A673 (cell line): ENCODE measurements at places on chromosomes 16 and 17.

DNA sequence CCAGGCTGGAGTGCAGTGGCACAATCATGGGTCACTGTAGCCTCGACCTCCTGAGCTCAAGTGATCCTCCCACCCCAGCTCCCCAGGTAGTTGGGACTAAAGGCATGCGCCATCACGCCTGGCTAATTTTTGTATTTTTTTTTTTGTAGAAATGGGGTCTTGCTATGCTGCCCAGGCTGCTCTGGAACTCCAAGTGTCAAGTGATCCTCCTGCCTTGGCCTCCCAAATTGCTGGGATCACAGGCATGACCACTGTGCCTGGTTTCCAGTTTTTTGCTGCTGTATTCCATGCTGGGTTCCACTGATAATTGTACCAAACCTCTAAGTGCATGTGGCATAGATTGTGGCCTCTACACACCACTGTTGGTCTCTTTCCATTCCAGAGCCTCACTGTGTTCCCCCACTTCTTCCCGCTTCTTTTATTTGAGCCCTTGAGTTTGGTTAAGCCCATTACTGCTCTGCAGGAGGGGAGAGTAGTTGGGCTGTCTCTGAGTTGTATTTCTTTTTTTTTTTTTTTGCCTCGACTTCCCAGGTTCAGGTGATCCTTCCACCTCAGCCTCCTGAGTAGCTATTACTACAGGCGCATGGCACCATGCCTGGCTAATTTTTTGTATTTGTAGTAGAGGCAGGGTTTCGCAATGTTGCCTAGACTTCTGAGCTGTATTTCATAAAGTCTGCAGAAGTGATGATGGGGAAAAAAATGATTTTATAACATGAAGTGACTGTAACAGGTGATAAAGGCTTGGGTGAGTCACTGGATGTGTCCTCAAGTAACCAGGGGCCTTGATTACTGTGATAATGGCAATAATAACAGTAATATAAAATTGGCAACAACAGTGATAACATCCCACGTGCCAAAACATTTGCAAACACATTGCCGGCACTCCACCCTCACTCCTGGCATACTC is 30.0 kb downstream of the EEF2K start:
- no peak for DNase-seq

GRCh38 chr16:72355561-72355960 is 183.6 kb upstream of the PMFBP1 start:
- DNase-seq, result no peak

DNA sequence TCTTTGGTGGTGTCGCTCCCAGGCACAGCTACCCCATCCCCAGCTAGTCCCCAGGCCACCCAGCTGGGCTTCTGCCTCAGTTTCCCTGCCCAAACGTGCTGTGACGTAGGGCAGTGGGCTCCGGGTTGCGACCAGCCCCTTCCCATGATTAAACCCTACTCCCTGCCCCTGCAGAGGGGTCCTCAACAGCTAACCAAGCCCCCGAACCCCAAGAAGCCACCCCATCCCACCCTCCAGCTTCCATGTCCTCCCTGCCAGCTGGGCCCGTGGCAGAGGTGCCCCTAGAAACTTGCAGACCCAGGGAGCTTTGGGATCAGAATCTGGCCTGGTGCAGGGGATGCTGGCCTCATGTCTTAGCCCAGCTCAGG is 879 bp upstream of the NTN3 start:
- no peak for DNase-seq

DNA sequence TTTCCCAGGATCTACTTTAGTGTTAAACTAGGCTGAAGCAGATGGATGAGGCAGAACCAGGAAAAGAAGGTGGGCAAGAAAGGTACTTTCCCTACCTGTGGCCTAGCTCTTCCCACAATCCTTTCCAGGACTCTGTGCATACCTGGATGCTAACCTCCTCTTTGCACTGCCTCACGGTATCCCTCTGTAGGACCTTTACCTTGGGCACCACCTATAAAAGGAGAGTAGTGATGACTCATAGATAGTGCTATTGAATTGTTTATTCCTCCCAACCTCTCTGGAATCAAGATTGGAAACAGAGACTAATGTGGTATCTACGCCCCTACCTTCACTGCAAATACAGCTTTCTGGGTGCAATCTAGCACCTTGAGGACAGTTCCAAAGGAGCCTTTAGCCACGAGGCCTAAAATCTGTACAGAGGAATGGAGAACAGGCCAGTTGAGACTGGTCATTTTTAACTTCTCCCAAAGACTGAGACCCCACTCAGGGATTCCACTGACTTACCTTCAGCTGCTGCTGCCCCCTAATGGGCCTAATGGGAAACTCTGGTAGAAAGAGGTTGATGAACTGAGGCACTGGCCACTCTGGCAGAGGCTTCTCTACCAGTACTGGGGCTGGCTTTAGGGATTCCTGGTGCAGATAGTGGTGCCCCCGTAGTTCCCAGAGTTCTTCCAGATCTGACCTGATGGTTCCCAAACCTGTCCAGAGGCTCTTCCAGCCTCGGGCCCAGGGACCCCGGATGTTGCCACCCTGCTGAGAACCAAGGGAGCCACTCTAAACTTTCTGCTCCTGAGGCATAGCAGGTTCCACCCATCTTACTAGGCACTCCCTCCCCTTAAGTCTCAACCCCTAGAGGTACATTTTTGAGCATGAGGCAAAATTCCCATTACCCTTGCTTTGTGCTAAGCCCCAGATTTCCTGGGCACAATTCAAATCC is 781 bp downstream of the RSKR start:
- DNase-seq, result peak; percentile 62

GRCh38 chr17:57493171-57493570 is 236.8 kb downstream of the MSI2 start:
- no peak for DNase-seq

DNA sequence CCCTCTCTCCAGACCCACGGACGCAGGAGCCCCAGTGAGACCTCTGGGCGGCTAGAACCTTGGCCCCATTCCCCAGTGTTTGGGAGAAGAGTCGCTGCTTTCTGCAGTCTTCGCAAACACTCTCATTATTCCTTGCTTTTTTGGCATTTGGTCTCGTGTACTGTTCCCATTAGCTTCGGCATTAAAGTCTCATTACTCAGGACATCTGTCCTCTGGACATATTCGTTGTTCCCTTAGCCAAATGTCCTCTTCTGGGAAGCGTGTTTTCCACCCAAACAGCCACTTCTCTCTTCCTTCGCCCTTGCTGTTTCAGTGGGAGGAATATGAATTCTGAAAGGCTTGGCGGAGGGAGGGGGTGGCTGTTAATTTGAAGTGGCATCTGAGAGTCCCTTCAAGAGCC is 11.1 kb downstream of the SHISA6 start:
- no peak for DNase-seq

DNA sequence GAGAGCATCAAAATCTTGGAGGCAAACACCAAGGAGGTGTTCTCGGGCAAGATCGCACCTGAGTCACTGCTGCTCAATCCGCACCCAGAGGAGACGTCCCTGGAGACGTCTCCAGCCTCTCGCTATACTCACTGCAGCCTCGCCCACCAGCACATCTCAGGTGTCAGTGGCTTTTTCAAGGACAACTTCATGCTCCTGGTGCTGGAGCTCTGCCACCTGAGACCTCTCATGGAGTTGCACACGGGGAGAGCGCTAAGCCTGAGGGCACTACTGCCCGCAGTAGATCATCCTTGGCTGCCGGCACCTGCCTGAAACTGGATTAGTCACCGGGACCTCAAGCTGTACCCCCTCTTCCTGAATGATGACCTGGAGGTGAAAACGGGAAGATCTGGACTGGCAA is 2.6 kb upstream of the MBTPS1 start:
- no peak for DNase-seq

- no peak for DNase-seq
Observed at GRCh38 chr17:246851-247421, 65.5 kb upstream of the DOC2B start.

GRCh38 chr17:77894126-77894956 is 64.2 kb upstream of the TNRC6C start:
- no peak for DNase-seq
